ENCODE measurements at places on chromosomes 16 and 17.

- DNase-seq, result peak; percentile 66
Measured at GRCh38 chr17:43171586-43172487, 823 bp downstream of the NBR1 start.

DNA sequence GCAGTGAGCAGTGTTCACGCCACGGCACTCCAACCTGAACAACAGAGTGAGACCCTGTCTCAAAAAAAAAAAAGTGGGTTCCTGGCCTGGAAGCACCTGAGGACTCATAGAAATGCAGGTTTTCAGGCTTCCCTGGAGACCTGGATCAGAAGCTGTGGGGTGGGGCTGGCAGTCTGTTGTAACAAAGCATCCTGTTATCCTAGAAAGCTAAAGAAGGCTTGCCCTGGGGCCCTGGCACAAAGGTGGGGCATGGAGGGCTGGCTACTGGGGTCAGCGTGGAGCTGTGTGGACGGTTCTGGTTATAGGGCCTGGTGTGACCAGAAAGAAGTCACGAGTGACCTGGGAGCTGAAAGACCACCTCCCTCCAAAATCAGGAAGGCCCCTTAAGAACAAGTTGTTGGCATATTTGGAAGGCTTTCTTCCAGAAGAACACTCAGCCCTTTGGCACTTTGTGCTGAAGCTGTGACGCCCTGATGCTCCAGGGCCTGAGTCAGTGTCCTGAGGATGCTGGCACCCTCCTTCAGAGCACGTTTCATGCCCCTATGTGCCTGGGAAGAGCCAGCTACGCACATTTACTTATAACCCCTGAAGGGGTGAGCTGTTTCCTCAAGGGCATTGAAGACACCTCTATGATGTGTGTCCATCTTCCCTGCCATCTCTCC, 6.2 kb downstream of the CRISPLD2 start:
- DNase-seq, result no peak

DNA sequence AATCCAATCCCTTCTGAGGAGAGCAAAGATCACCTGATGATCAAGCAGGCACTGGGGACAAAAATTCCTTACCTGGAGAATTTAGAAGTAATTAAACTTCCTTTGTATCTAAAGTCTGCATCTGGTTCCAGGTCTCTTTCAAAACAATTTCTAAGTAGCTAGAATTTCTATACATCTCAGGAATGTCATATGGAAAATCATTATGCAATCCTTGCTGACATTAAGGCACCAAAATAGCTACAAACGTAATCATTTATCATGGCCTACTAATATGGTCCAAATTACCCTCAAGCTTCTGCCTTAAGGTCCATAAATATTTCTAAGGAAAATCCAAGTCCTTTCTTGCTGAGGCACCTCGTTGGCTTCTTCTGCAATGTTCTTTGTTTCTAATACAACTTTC, 32.9 kb upstream of the YPEL2 start:
- no peak for DNase-seq

- DNase-seq, result no peak
Measured at GRCh38 chr16:56357765-56358322, 67.5 kb downstream of the AMFR start.

DNA sequence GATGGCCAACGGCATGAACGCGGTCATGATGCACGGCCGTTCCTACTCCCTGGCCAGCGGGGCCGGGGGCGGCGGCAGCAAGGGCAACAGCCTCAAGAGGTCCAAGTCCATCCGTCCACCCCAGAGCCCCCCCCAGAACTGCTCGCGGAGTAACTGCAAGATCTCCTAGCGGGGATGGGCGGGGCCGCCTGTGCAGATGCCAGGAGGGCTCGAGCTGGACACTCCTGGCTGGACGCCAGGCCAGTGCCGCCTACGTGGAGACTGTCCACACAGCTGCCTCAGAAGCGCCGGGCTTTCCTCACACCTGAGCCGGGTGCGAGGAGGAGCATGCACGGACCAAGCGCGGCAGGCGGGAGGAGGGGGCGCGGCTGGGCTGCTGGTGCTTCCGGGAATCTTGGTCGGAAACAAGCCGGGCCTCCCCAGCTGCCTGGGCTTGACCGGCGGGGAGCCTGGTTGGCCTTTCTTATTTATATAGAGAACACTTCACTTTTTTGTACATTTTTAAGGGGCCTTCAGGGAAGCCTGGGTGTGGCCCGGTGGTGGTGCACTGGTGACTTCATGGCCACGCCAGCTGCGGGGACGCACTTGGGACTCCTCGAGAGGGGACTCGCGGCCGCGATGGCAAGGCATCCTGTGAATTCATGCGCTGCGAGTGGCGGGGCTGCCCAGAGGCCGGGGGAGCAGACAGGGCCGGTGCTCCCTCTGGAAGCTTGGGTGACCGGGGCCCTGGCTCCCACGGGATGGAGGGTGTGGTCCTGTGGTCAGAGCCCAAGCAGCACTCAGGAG, 3.1 kb upstream of the WFIKKN1 start:
- DNase-seq, result peak; percentile 66

DNA sequence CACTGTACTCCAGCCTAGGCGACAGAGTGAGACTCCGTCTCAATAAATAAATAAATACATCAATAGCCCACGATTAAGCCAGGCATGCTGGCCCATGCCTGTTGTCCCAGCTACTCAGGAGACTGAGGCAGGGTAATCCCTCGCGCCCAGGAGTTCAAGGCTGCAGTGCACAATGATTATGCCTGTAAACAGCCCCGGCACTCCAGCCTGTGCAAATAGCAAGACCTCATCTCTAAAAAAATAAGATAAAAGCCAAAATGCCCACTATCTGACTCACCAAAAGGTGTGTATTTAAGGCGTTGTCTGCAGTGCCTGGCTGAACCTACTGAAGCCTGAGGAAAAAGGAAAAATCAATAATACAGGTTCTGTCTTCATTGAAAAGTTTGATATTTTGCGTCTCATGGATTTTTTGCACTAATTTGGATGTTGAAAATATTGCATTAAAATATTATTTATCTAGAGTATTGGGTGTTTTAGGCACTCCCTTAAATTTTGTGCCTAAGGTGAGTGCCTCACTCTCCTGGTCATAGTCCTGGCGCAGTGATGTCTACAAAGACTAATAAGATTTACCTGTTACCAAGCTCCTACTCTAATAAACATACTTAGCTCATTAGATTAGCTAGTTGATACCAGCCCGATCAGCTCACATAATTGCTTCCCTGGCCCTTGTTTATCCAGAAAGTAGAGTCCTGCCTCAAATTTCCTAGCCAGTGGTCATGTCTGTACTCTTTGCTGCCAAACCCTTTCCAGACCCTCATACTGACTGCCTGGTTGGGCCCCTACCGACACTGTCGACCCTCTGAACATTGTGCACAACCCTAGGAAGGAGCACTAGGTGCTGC, 24.7 kb upstream of the TOB1 start:
- no peak for DNase-seq

- DNase-seq, result no peak
Measured at GRCh38 chr16:89341279-89341678, 123.8 kb downstream of the ZNF778 start.

- no peak for DNase-seq
Measured at GRCh38 chr17:51803161-51803560, 355.4 kb downstream of the CA10 start.

- no peak for DNase-seq
Measured at GRCh38 chr17:42657824-42658588, 1.1 kb upstream of the TUBG2 start.

DNA sequence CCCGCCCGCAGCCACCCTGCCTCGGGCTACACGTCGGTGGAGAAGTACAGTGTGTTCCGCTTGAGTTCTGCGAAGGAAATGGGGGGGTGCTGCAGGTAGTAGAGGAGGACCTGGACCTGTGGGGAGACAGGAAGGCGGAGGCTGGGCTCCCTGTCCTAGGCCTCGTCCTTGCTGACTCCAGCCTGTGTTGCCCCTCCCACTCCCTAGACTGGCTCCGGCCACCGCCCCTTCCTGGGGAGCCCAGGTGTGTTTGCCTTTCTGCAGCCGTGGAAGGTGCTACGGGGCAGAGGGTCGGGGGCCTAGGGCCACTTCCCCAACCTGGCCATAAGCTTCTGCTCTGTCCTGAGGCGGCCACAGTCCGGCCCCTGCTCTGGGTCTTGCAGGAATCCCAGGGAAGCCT, 9.1 kb downstream of the TIMM22 start:
- DNase-seq, result no peak

GRCh38 chr16:21327046-21327445, 49.0 kb upstream of the CRYM start:
- DNase-seq, result no peak

- no peak for DNase-seq
Measured at GRCh38 chr16:12356632-12357340, 380.3 kb downstream of the SNX29 start.

- no peak for DNase-seq
Measured at GRCh38 chr17:74749279-74750038, 1.0 kb downstream of the NHERF1 start.

DNA sequence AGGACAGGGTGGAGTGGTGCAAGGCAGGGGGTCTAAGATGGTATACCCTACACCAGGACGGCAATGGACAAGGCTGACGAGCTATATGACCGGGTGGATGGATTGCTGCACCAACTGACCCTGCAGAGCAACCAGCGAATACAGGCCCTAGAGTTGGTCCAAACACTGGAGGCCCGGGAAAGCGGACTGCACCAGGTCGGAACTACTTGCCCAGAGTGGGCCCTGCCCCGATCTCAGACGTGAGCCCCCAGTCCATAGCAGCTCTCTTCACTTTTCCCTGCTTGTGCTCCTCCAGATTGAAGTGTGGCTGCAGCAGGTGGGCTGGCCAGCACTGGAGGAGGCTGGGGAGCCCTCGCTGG, 3.1 kb downstream of the PLEKHG4 start:
- no peak for DNase-seq

DNA sequence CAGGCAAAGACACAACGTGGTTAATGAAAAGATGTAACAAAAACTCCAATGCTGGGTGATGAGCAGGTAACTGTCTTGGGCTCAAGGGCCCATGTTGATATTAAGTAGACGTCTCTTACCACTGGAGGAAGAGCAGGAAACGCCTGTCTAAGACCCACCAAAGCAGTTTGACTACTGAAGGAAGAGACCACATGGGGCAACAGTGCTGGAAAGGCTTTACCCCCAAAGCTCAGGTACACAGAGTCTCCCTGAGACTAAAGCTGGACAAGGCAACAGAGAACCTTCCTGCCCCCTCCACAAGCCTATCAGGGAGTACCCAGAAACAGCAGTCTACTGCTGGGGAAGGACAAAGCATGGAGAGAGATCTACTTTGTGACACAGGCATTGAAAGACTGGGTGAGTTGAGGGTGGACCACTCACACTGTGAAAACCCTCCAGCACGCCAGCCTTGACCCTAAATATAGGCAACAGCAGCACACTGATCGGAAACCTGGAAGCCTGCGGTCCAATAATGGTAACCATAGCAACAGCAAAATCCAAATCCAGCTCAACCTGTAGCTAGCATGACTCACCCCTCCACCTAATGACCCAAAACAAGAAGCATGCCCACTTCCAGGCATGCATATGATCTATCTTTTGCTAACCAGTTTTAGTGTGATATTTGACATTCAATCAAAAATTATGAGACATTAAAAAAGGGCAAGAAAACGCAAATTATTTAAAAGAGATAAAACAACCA, 270.5 kb upstream of the SDK2 start:
- DNase-seq, result no peak

- no peak for DNase-seq
Measured at GRCh38 chr17:76626442-76626841, 17.1 kb downstream of the ST6GALNAC1 start.

GRCh38 chr17:76241204-76241538, 878 bp upstream of the RNF157 start:
- DNase-seq, result no peak

DNA sequence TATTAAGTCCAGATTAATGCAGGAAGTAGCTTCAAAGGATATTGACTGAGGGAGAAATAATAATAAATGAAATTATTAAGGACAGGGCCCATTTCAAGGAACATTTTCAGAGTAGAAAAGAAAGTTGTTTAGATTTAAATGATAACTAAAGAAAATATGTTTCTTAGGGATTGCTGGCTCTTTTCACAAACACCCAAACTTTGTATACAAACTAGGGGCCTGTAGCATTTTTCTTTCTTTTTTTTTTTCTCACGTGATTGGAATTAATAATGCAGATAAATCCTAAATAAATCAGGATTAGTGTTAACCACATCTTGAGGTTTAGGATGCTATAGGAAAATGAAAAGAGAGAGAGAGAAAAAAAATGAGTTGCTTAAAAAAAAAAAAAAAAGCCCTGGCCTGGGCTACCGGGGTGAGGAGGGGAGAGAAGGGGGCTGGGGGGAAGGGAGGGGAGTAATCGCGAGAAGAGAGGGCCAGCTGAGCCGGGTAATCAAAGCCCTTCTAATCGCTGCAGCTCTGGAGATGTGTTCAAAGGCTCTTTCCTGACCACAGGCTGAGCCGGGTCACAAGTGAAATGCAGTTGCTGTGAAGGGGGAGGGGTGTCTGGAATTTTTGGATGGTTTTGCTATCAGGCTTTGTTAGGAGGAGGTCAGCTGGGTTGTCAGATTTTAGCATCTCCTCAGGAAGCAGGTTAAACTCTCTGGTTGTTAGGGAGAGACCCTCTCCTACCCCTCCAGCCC, 104.6 kb upstream of the ZFHX3 start:
- DNase-seq, result no peak

DNA sequence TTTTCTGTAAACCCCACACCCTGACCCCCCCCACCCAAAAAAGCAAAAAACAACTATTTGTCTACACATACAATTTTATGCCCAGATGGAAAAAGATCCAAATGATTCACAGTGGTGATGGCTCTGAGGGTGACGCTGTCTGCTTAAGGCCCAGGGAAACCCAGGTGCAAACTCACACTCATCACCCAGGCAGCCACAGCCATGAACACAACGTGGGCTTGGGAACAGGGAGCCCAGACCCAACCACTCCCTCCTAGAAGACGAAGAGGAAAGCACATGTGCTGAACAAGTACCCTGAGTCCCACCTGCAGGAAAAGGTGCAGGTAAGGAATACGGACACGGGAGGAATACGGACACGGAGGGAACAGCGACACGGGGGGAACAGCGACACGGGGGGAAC, 5.4 kb downstream of the HBQ1 start:
- no peak for DNase-seq

- DNase-seq, result peak; percentile 84
Measured at GRCh38 chr17:42200706-42201457, 6.6 kb upstream of the GHDC start.

DNA sequence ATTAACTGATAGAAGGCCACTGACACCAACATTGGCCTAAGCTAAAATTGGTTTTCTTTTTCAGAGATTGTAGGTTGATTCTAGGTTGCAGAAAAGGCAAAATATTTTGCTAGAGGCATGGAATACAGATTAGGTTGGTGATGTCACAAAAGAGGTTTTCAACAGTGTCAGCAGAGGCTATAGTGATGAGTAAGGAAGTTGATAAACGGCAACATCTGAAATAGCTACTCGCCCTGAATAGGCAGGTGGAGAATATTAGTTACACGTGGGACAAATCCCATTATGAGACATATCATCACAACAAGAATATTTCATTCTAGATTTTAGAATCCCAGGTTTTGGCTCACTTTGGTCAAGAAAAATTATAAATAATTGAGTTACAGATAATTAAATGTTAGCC, 1.5 kb upstream of the TOM1L1 start:
- DNase-seq, result no peak

GRCh38 chr17:48791128-48792032, 25.6 kb downstream of the TTLL6 start:
- DNase-seq, result no peak
